ENCODE measurements at places on chromosomes 12 and 14.

- DNase-seq = no peak
Observed at GRCh38 chr14:33120341-33120740, 181.7 kb downstream of the NPAS3 start.

GRCh38 chr12:76859611-76860010, 19.2 kb downstream of the CSRP2 start:
- DNase-seq = no peak

DNA sequence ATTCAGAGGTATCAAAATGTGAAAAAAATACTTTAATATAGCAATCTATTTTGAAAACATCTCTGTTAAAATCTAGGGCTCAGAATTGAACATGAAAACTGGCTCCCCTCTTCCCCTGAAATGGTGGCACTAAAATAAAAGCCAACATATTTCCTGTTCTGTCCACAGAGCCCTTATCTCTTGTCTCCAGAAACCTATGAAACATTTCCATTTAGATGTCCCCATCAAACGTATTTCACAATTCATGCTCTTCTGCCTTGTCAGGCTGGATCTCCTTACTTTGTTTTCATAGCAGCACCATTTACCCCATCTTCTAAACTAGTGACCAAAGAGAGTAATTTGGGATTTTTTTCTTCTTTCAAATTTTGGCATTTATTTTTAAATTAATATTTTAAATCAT, 42.4 kb downstream of the PDE3A start:
- DNase-seq = no peak

GRCh38 chr14:103282932-103283331, 51.1 kb upstream of the EIF5 start:
- DNase-seq = no peak

DNA sequence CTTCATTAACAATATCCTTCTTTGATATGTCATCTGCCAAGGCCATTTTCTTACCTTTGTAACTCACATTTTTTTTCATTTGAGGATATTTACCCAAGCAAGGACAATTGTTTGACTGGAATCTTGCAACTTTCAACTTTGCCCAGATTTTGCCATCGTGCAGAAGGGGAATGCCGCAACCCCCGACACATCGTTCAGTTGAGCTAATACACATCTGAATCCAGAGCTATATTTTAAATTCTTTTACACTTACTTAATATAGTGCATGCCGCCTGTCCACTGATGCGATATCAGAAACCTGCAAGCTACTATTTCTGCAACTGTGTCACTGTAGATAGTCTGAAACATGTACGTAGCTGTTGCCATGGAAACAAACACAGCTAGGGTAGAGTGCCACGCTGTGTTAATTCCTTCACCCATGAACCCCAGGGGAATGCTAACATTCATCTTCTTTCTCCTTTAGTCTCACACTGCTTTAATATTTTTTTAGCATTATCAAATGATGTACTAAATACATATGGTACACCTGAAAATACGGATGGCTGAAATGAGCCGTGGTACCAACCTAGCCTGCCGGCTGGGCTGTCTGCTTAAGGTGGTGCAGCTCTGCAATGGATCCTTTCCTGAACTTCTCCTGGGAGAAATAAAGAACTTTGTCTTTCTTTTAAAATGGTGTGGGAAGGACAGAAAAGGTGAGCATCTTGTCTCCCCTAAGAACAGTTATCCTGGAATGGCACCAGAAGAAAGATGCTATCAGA, 77.0 kb upstream of the FOXN3 start:
- no peak for DNase-seq

DNA sequence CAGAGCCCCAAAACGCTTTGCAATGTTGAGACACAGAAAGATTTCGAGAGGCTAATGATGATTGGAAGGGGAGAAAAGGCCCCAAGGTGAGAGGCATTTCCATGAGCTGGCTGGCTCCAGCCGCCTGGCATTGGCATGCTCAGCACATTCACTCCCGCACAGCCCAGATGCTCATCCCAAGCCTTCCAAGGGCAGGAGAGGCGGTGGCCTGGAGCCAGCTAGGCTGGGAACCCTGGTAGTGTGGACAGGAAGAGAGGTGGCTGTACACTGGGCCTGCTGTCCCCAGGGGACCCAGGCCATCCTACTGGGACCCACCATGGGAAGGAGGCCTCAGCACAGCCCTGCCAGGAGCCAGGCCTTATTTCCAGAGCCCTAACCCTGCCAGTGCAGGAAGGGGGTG, 72.2 kb downstream of the SPTB start:
- no peak for DNase-seq

- DNase-seq = no peak
Observed at GRCh38 chr12:14400599-14400998, 35.1 kb downstream of the ATF7IP start.

DNA sequence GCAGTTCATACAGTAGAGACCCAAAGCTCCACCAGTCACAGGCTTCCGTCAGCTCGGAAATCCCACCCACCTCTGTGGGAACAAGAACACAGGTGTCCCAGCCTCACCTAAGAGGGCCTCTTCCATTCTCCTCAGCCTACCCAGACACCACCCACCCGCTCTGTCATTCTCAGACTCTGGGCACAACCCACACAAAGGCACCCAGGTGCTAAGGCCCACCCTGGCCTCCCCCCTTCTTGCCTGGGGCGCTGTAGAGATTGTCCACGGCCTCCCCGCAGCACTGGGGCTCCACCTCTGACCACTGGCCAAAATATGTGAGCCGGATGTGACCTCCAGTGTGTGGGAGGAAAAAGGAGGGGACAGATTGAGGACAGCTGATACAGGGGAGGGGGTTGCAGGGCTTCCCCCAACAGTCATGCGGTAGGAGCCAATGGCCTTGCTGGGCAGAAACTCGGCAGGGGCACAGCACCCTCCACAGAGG, 14.2 kb downstream of the RPS6KL1 start:
- DNase-seq = no peak

DNA sequence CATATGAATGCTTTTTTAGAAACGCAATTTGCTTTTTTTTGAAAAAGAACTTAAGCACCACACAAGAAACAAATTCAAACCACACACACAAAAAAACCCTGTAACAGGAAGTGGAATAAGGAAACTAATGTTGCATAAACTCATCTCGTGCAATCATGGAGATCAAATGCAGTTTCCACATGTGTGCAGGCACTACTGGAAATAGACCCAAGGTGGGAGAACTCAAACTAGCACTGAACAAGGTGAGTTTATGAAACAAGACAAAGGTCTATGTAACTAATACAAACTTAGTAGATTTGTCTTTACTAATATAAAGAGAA, 17.5 kb downstream of the NIN start:
- no peak for DNase-seq

- no peak for DNase-seq
Observed at GRCh38 chr14:81534510-81535074, 939 bp upstream of the SEL1L start.

DNA sequence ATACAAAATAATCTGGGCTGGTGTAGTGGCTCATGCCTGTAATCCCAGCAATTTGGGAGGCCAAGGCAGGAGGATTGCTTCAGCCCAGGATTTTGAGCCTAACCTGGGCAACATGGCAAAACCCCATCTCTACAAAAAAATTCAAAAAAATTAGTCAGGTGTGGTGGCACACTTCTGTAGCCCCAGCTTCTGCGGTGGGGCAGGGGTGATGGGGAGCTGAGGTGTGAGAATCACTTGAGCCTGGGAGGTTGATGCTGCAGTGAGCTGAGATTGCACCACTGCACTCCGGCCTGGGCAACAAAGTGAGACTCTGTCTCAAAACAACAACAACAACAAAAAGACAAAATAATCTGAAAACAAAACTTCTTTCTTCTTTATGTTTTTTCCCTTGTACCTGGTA, 66.0 kb downstream of the TC2N start:
- DNase-seq = no peak

DNA sequence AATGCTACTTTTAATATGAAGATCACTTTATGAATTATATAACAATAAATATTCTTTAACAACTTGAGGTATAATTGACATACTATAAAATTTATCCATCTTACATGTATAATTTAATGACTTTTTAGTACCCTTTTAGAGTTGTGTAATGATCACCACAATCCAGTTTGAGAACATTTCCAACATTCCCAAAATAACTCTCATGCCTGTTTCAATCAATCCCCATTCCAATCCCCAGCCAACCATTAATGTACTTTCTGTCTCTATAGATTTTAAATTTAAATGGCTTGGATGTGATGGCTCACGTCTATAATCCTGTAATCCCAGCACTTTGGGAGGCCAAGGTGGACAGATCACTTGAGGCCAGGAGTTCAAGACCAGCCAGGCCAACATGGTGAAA, 23.5 kb upstream of the FRMD6 start:
- DNase-seq = no peak

DNA sequence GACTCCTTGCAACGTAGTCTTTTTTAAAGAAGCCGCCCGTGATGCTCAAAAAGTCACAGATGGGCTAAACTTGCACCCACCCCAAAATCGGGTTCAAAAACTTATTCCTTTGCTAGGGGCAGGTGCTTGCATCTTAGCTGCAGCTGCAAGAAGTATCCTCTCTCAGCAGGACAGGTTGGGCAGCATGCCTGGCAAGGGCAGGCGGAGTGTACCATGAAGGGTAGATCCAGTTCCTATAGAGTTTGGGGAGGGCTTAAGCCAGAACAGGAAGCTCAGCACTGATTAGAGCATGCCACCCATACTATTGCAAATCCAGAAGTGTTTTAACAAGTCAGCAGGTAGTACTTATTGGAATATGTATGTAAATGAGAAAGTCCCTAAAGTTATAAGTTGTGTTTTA, 48.7 kb downstream of the CPM start:
- DNase-seq = no peak

- DNase-seq = no peak
Observed at GRCh38 chr12:106226884-106227640, 20.8 kb downstream of the CKAP4 start.

DNA sequence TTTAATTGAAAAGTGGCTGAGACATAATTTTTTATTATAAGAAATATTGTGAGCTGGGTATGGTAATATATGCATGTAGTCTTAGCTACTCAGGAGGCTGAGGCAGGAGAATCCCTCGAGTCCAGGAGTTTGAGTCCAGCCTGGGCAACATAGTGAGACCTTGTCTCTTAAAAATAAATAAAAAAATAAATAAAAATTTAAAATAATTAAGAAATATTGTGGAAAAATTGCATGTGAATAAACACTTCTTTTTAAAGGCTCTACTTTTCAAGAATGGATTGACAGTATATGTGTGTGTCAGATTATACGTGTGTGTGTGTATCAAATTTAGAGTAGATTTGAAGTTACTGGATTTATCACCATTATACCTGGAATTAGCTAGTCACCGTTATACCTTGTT, 43.2 kb downstream of the ERC1 start:
- no peak for DNase-seq

DNA sequence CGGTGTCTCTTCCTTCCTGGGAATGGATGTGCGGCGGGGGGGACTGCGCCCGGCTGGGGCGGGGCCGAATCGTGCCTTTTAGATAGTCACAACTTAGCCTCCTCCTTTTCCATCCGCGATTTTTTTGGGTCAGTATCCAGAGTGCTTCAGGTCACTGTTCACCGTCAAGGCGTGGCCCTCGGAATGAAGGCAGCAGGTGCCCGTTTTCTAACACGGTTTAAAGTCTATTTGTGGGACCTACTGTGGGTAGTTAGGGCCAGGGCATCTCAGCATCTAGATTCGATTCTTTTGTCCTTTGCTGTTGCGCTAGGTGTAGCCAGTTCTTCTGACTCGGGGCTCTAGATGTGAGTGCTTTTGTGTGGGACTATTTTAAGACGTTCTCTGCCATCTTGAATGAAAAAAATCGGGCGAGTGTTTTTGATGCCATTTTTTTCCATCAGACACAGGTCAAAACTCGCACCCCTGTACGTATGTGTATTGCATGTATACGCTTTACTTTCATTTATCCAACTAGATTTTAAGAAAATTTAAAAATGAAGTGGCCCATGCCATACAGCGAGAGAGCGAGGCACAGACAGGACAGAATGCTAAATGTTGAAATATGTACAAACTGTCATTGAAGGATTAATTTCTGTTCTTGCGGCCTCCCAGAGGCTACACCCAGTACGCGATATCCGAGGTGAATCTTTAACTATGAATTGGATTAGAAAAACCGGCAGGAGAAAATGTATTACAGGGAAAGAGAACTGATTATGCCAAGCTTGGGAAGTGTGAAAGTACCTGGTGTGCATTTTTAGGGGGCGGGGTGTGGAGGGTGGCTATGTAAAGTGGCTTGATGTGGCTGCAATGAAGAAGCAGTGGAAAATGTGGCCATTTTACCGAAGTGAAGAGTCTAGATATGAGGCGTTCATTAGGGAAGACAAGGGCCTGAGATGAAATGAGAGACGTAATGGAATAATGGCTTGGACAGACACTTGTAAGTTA, 835 bp downstream of the VEZT start:
- peak; percentile 34 for DNase-seq

DNA sequence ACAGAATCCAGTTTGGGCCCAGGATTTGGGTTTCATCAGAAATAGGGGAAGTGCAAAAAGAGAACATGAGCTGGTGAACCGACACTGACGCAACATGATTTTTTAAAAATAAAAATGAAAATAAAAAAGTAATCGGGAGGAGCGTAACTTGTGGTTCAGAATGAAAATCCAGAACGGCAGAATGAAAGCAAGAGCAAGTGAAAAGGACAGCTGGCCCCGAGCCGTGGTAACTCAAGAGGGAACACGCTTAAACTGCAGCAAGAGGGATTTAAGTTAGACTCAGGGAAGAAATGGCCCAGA, 1.6 kb downstream of the SLC6A12 start:
- DNase-seq = no peak

- DNase-seq = no peak
Observed at GRCh38 chr14:82855912-82856391, 1322.3 kb upstream of the SEL1L start.

DNA sequence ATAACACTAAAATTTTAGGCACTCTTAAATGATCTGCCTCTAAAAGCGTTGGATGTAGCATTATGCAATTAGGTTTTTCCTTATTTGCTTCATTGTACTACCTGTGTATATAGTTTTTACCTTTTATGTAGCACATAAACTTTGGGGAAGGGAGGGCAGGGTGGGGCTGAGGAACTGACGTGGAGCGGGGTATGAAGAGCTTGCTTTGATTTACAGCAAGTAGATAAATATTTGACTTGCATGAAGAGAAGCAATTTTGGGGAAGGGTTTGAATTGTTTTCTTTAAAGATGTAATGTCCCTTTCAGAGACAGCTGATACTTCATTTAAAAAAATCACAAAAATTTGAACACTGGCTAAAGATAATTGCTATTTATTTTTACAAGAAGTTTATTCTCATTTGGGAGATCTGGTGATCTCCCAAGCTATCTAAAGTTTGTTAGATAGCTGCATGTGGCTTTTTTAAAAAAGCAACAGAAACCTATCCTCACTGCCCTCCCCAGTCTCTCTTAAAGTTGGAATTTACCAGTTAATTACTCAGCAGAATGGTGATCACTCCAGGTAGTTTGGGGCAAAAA, 4.1 kb downstream of the CDKN1B start:
- DNase-seq = no peak

DNA sequence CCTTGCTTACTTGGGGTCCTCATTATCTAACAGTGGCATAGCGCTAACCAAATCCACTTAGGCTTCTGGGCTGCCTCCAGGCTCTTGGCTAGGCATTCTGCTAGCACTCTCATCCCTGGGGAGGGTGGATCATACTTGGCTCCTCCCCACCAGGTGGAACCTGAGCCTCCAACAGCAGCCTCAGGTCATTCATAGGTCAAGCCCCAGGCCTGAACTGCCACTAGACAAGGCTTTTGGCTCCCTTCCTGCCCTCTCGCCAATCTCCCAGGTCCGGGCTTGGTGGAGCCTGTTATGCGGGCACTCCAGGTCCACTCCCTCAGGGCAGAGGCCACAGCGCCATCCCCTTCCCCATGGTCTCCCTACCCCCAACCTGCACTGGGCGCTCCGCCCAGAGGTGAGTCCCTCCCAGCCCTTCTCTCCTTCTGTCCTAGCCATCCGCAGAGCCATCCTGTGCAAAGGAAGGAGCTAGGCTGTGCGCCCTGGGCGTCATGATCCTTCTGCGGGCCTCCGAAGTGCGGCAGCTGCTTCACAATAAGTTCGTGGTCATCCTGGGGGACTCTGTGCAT, 154.9 kb upstream of the AMIGO2 start:
- DNase-seq = no peak
